Stimulated activated CD4-positive, alpha-beta T cell treated with anti-CD3 and anti-CD28 coated beads, Interleukin-15, amount 100 ng/mL, for 1 hour (primary cell): ENCODE measurements at places on chromosomes 2 and 18.

DNA sequence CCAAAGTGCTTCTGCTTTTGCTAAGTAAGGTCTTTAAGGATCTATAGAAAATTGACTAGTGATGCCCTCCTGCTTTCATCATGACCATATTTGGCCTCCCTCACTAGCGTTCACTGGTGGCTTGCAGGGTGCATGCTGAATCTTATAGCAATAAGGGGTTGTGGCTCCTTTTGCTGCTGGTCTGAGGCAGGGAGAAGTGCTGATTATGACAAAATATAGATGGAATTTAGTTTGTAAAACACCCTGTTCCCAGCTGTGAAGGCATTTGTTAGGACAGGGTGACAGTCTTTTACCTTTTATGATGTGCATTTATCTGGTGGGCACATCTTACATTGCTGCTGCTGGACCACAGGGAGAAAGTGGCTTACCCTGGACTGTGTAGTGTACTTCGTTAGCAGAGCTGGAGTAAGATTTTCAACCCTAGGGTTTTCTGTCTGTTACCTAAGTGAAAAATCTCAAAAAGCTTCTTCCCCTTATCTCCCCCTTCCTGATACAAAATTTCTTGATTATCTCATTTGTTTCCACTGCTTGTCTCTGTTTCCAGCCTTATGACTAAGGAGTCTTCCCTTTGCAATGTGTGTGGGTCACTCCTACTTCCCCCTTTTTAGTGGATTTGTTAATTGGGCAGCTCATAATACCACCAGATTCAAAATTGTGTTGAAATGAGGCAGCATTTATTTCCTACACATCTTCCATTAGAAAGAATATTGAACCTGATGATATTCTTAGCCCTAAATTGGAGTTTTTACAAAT, 21.2 kb upstream of the RPL37A start:
- no peak for DNase-seq

DNA sequence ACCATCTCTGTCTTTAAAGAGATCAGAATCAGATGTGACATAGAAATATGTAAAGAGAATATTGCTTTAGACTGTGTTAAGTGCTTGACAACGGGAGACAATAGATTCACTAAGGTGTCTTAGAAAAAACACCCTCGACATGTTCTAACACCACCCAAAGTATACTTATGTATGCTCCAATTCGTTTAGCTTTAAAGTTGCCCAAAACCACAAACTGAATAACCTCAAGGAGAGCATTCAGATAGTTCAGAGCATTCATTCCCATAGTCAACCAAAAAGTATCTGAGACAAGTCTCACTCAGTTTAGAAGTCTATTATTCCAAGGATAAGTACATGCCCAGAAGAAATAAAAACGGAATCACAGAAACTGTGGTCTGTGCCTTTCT, 96.4 kb downstream of the KYNU start:
- no peak for DNase-seq

DNA sequence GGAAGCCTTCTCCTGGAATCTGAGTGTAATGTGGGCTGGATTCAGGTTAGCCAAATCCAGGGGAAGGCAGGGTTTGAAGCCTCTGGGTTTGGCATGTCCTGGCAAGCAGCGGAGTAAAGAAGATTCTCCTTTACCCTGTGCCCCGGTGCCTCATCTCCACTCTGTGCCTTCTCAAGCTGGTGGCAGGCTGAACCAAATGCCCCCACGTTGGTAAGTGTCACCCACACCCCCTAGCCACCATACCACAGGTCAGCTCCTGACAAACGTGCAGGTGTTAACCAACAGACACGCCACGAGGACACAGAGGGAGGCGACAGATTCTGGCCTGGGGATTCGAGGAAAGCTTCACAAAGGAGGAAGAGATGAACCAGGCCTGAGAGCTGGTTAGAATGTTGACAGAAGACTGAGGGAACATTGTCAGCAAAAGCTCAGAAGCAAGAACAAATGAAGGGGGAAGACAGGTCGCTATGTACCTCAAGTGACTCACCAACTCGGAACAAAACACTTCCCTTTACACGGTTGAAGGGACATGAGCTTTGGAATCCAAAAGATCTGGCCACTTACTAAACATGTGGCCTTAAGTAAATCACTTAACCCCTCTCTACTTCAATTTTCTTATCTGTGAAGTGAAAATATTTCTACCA, 85.2 kb upstream of the LCLAT1 start:
- no peak for DNase-seq

- no peak for DNase-seq
These were observed 8.0 kb upstream of the REL start for GRCh38 chr2:60873381-60873780.

- no peak for DNase-seq
These were observed 28.1 kb downstream of the FAP start for GRCh38 chr2:162215162-162215561.

DNA sequence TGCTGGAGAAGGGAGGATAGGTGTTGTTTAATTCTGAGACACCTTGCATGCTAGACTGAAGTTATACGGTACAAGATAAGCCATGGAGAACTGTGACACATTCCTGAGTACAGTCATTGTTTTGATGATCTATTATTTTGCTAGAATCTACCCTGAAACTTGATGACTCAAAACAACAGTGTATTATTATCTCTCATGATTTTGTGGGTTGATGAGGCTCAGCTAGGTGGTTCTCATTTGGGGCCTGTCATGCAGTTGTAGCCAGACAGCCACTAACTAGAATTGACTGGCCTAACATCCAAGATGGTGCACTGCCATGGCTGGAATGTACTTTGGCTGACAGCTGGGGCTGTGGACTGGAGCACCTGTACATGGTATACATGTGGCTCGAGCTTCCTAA, 5.4 kb upstream of the IL1R1 start:
- DNase-seq: no peak

GRCh38 chr2:159968279-159968900, 94.0 kb downstream of the PLA2R1 start:
- DNase-seq: no peak

DNA sequence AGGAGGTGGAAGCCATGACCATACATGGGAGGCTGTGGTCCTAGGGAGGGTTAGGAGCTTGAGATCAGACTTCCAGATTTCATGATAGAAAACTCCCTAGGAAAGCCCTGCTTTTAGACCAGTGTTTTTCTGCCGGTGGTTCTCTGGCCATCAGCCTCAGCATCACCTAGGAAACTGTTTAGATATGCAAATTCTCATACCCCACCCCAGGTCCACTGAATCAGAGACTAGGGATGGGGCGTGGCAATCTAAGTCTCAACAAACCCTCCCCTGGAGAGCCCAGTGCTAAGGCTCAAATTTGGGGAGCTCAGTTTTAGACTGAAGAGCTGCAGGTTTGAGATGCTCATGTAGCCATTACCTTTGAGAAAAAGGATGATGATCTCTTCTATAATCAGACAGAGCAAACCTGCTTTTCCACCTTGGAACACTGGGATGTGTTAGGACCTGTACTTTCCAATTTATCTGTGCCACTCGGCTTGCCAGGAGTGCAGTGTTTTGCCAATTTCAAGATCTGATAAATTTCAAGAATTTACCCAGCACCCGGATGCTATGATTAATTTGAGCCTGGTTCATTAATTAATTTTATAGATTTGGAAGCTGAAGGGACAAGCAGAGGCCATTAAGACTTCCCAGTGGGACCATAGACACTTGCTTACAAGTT, 31.5 kb upstream of the LYPD6B start:
- DNase-seq: no peak

GRCh38 chr18:48790869-48791635, 159.7 kb downstream of the SMAD7 start:
- no peak for DNase-seq
